ENCODE measurements at places on chromosomes 13 and 19. TPM values are rescaled to one million over a fixed set of nuclear protein-coding genes. Genes with fewer than 3 reads are reported as not detected.

DNA sequence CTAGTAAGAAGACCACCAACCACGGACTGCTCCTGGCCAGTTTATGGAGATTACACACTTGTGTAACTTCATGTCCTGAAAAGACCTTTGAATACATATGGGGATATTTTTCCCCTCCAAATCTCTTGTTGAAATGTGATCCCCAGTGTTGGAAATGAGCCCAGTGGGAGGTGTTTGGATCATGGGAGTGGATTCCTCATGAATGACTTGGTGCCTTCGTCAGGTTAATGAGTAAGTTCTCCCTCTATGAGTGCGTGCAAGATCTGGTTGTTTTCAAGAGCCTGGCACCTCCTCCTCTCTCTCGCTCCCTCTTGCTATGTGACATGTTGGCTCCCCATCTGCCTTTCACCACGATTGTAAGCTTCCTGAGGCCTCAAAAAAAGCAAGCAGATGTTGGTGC, 769.0 kb upstream of the SLITRK1 start:
- H3K27ac ChIP-seq, result no peak overlapping the region
- DNase-seq, result no peak
- no peaks in the 10 kb centered on the region for H3K36me3 ChIP-seq
- H3K27me3 ChIP-seq, result no peaks in the 10 kb centered on the region
- no peak overlapping the region for H3K4me3 ChIP-seq

ACP7 gene
- polyA plus RNA-seq, result 0.11 TPM

DNA sequence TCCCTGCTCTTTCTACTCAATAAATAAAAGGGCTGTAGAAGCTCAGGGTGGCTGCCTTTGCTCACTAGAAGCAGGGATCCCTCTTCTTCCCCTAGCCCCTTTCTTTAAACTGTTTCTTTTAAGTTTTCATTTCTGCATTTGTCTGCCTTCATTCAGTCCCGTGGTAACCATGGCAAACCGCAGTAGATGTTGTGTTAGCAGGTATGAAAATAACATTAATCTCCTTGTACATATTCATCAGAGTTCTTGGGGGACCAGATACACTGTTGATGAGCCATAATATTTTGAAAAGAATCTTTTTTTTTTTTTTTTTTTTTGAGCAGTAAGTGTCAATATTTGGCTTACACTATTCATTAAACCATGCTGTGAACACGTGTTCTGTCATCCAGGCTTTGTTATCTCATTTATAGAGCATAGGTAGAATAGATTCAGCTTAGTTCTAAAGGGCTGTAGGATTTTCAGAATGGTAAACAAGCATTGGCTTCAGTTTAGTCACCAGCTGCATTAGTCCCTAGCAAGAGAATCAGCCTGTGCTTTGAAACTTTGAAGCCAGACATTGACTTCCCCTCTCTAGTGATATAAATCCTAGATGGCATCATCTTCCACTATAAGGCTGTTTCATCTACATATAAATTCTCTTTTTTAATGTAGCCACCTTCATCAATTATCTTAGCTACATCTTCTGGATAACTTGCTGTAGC, 59.4 kb upstream of the SPRY2 start:
- H3K27me3 ChIP-seq, result no peaks in the 10 kb centered on the region
- H3K36me3 ChIP-seq, result no peaks in the 10 kb centered on the region
- no peak overlapping the region for H3K4me3 ChIP-seq

DNA sequence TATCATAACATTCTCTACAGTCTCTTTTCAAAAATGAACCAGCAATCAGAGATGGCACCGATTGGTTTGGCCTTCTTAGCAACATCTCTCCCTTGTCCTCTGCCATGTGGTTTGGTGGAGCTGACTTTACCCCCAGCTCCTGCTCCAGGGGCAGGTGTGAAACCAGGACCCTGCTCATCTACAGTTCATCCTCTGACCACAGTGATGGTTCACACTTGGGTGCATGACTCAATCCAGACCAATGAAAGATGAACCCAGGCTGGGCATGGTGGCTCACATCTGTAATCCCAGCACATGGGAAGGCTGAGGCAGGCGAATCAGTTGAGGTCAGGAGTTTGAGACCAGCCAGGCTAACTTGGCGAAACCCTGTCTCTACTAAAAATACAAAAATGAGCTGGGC, 33.6 kb upstream of the FFAR2 start:
- H3K4me3 ChIP-seq, result no peak overlapping the region
- peaks cover 2% of the 10 kb centered on the region for H3K27me3 ChIP-seq
- no peaks in the 10 kb centered on the region for H3K4me1 ChIP-seq
- H3K36me3 ChIP-seq, result no peaks in the 10 kb centered on the region
- no peak overlapping the region for H3K27ac ChIP-seq

C19orf67 gene
- polyA plus RNA-seq, result not detected

GRCh38 chr13:93951951-93952350, 527.5 kb downstream of the DCT start:
- peak; percentile 20 for DNase-seq
- no peaks in the 10 kb centered on the region for H3K4me1 ChIP-seq
- no peak overlapping the region for H3K27ac ChIP-seq
- no peaks in the 10 kb centered on the region for H3K27me3 ChIP-seq
- H3K36me3 ChIP-seq, result no peaks in the 10 kb centered on the region

- no peaks in the 10 kb centered on the region for H3K27me3 ChIP-seq
- no peak overlapping the region for H3K4me3 ChIP-seq
- peak; percentile 86 for DNase-seq
- H3K36me3 ChIP-seq, result no peaks in the 10 kb centered on the region
Measured at GRCh38 chr19:43438291-43439031, 23.8 kb downstream of the TEX101 start.

GRCh38 chr13:42597505-42597904, 23.6 kb downstream of the TNFSF11 start:
- no peak overlapping the region for H3K27ac ChIP-seq
- no peaks in the 10 kb centered on the region for H3K27me3 ChIP-seq
- peaks cover 4% of the 10 kb centered on the region for H3K4me1 ChIP-seq
- H3K36me3 ChIP-seq, result no peaks in the 10 kb centered on the region
- DNase-seq, result no peak
- no peak overlapping the region for H3K4me3 ChIP-seq

GRCh38 chr13:45108716-45109101, 11.6 kb upstream of the GTF2F2 start:
- H3K27me3 ChIP-seq, result no peaks in the 10 kb centered on the region
- no peak overlapping the region for H3K27ac ChIP-seq
- H3K4me1 ChIP-seq, result no peaks in the 10 kb centered on the region
- H3K4me3 ChIP-seq, result no peak overlapping the region
- no peaks in the 10 kb centered on the region for H3K36me3 ChIP-seq
- DNase-seq, result no peak

IRGC gene
- 0.09 TPM for polyA plus RNA-seq

SPRED3 gene
- polyA plus RNA-seq, result 0.30 TPM

- H3K4me3 ChIP-seq, result no peak overlapping the region
- H3K27me3 ChIP-seq, result no peaks in the 10 kb centered on the region
- peaks cover 14% of the 10 kb centered on the region for H3K4me1 ChIP-seq
- peak overlapping the region; percentile 1 for H3K27ac ChIP-seq
- H3K36me3 ChIP-seq, result no peaks in the 10 kb centered on the region
Measured at GRCh38 chr13:43269037-43269481, 245.7 kb downstream of the DNAJC15 start.

- no peak overlapping the region for H3K27ac ChIP-seq
- no peak for DNase-seq
- H3K4me1 ChIP-seq, result no peaks in the 10 kb centered on the region
- no peaks in the 10 kb centered on the region for H3K27me3 ChIP-seq
- no peaks in the 10 kb centered on the region for H3K36me3 ChIP-seq
- H3K4me3 ChIP-seq, result no peak overlapping the region
Measured at GRCh38 chr19:50897191-50897607, 14.0 kb downstream of the KLK4 start.

NALCN gene
- polyA plus RNA-seq, result 0.45 TPM

- H3K4me1 ChIP-seq, result peaks cover 55% of the 10 kb centered on the region
- H3K4me3 ChIP-seq, result no peak overlapping the region
- H3K27me3 ChIP-seq, result peaks cover 35% of the 10 kb centered on the region
- peaks cover 13% of the 10 kb centered on the region for H3K36me3 ChIP-seq
- DNase-seq, result no peak
Measured at GRCh38 chr19:18593367-18594095, 4.9 kb downstream of the REX1BD start.

DNA sequence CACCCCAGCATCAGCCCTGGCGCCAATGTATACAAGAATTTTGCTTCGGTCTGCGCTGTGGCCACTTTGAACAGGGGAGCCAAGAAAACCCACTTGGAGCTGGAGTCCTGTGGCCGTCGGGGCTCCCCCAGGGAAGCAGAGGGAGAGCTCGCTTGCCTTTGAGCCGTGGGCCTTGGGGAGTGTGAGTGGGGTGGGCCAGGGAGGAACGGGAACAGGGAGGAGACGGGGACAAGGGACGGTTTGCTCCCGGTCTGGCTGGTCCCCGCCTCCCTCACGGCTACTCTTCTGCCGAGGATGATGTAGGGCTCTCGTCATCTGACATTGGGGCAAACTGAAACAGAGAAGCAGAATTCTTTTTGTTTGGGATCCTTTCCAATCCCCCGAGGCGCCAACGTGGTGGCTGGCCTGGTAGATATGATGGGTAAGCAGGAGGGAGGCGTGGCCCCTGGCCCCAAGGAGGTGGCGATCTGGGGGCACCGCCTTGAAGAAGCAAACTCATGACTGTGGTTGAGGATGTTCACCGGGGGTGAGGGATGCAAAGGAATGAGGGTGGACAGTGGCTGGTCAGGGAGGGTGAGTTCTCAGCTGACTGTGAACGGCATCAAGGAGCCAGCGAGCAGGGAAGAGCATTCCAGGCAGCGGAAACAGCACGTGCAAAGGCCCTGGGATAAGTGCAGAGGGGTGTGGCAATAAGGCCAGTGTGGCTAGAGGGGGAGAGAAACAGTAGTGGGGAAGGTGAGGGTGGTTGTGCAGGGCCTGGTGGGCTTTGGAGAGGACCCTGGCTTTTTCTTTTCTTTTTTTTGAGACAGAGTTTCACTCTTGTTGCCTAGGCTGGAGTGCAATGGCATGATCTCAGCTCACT, 10.9 kb upstream of the SPC24 start:
- peaks cover 31% of the 10 kb centered on the region for H3K4me1 ChIP-seq
- H3K36me3 ChIP-seq, result peaks cover 63% of the 10 kb centered on the region
- H3K4me3 ChIP-seq, result no peak overlapping the region
- no peaks in the 10 kb centered on the region for H3K27me3 ChIP-seq

DNA sequence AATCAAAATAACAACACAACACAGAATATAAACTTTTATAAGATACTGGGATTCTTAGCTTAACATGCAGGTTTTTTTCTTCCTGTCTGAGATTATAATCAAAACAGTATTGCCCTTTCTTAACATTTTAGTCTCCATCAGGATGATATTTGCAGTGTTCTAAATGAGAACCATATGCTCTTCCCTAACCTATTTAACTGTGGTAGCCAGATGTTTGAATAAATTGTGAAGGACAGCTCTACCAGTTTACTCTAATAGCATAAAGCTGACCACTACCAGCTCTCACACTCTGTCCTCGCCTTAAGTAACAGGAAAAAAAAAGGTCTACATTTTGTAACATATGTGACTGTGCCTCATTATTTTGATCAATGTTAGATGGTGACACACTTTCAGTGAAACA, 618.7 kb upstream of the SGCG start:
- H3K36me3 ChIP-seq, result no peaks in the 10 kb centered on the region
- no peak overlapping the region for H3K4me3 ChIP-seq
- no peak overlapping the region for H3K27ac ChIP-seq
- H3K4me1 ChIP-seq, result no peaks in the 10 kb centered on the region
- peak; percentile 48 for DNase-seq

GRCh38 chr19:17807731-17808316, 12.9 kb downstream of the B3GNT3 start:
- H3K27me3 ChIP-seq, result peaks cover 5% of the 10 kb centered on the region
- H3K4me1 ChIP-seq, result no peaks in the 10 kb centered on the region
- no peak overlapping the region for H3K4me3 ChIP-seq
- H3K27ac ChIP-seq, result no peak overlapping the region
- no peak for DNase-seq
